ENCODE measurements at places on chromosomes 6 and 20.

DNA sequence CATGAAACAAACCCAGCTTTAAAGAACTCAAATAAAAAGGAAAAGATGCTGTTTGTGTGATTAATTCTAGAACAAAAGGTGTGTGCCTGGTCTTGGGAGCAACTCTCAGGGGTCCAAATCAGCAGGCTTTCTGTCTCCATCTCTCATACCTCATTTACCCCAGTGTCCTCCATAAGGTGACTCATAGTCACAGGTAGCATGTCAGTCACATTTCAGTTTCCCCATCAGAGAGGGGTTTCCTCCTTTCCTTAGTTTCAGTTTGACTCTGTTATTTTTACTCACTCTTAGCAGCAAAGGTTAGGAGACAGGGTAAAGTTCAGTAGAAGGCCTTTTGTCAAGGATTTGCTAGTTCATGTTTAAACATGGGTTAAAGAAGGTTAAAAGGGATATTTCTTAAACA is 46.2 kb downstream of the OGFRL1 start:
- no peak for DNase-seq

- DNase-seq: no peak
These were observed 302.6 kb upstream of the ARID1B start for GRCh38 chr6:156474507-156475120.

DNA sequence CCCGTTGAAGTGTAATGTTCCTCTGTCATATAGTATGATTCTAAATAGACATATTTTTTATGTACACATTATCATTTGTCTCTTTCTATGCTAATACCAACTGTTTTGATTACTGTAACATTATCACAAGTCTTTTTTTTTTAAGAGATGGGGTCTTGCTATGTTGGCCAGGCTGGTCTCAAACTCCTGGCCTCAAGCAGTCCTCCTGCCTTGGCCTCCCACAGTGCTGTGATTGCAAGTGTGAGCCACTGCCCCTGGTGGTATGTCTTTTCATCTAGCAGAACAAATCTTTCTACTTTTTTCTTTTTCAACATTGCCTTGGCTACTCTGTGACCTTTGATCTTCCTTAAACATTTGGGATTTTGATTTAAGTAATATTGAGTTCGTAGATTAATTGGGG is 57.7 kb downstream of the SLX4IP start:
- DNase-seq: no peak

DNA sequence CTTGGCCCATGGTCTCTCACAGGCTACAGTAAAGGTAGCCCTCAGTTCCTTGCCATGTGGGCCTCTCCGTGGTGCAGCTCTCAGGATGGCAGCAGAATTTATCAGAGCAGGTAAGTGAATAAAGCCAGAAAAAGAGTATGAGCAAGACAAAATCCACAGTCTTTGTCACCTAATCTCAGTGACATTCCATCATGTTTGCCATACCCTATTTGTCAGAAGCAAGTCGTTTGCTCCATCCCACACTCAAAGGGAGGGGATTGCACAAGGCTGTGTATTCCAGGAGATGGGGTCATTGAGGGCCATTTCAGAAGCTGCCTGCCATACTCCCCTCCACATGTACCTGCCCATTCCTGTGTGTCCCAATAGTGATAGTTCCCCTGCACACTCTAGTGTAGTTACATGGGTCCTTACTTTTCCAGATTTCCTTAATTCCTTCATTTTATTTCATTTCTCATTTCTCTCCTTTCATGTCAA is 24.2 kb downstream of the ISM1 start:
- no peak for DNase-seq

- DNase-seq: no peak
These were observed 48.2 kb upstream of the F13A1 start for GRCh38 chr6:6368684-6369052.

- DNase-seq: no peak
These were observed 200.3 kb downstream of the SYNDIG1 start for GRCh38 chr20:24669701-24670100.

DNA sequence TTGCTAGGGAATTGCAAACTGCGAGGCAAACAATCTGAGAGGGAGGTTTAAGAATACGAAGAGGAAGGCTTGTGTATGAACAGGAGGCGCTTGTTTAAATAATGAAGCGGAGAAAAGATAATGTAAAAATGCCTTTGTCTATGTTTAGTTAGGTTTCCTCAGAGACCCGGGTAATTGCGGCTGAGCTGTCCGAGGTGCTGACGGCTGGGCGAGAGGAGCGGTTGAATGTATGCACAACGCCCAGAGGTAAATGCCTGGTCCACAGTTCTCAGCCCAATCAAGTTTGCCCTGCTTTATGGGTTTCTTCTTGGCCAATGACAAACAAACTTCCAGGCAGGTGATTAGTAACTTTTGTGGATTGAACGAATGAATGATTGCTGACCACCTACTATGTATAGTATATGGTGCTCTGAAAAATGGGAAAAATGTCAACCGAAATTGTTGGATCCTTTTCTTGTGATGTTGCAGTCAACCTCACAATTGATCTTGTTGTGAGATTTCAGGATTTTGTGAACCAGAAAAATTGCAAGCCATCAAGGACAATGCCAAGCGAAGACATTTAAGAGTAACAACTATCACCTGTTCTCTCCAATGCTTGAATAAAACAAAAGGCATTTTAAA is 38.3 kb upstream of the SLC32A1 start:
- peak; percentile 54 for DNase-seq

- DNase-seq: no peak
These were observed 15.7 kb downstream of the C6orf15 start for GRCh38 chr6:31096656-31097055.

GRCh38 chr6:122098201-122098678 is 301.2 kb upstream of the HSF2 start:
- DNase-seq: no peak

GRCh38 chr6:35754452-35755277 is 17.8 kb downstream of the ARMC12 start:
- DNase-seq: peak; percentile 37

- no peak for DNase-seq
These were observed 1.3 kb downstream of the TRIM26 start for GRCh38 chr6:30211899-30212298.

- no peak for DNase-seq
These were observed 97.8 kb downstream of the GMPR start for GRCh38 chr6:16336056-16336818.

DNA sequence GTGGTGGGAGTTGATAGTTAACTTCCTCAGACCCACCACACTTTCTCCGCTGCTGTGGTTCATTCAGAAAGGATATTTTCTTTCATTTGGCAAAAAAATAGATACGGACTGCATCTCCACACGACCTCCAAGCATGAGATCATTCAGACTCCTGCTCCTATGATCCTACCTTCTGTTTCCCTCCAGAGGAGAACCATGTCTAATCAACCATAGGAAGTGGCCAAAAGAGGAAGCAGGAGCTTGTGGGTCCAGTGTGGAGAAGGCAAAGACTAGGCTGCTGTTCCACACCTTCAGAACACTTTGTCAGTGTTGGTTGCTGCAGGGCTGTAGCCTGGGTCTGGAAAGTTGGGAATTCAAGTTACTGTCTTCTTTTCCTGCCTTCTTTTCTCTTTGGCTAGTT is 10.6 kb upstream of the KIF13A start:
- no peak for DNase-seq

DNA sequence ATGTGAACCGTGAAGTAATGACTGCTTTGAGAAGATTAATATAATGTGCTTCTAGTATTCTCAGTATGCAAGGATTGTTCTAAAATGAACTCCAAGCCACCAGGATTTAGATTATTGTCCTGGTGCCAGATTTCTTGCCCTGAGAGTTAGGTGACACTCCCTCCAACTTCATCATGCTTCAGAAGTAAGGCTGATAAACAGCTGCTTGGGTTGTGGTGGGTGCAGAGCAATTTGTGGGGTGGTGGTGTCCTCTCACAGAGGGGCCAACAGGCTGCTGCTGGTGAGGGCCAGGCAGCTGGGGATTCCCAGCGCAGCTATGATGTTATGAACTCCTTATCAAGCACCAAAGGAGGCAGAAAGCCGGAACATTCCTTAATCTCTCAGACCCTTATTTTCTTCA is 114.6 kb downstream of the MCHR2 start:
- no peak for DNase-seq

DNA sequence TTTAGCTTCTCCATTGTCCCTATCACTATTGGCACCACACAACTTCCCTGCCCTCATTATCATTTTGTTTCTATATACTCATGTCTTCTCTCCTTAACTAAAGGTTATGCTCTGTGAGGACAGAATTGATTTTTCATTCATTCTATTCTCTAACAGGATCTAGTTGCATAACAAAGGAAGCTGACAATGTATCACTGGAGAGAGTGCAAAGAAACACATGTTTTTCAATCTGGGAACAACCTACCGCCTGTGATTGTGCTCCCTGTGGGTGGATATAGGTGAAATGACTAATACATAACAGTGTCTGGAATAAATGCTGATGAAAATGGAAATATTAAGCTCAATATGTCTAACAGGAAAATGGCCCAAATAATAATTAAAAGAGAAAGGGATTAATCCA is 56.6 kb downstream of the COL12A1 start:
- DNase-seq: no peak

GRCh38 chr6:128305228-128305627 is 215.2 kb downstream of the PTPRK start:
- DNase-seq: no peak

DNA sequence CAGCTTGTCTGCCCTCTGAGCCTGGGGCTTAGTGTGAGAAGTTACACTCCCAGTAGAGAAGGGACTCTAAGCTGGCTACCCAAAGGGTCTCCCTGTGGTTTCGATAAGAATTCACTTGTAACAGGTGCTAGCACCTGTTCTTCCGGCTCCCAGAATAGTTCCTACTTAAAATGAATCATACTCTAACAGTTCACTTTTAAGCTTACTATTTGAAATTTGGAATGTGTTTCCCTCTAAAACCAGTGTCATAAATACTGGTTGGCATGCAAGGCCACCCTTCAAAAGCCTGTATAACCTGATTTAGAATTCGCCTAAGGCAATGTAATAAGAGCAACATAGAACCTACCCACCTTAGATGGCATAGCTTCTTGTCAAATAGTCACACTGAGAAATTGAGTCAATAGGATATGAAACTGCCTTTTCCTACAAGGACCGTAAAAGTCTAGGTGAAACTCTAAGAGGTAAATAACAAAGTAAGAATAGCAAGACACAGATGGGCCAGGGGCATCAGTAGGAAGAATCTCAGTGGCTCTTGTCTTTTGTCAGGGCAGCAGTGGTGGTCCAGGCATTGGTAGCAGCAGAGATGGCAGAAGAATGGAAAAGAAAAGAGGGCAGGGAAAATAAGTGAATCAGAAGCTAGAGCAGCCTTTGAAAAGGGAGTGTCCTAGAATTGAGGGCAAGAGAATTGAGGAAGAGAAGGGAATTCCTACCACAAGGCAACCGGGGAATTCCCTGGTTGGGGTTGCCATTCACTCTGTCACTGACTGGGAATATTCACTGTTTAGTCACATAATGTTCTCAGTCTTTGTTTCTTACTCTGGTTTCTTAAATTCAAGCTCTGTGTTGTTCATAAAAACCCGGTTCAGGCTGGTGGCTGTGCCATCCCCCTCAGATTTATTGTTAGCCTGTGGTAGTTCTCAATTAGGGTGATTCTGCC is 91.5 kb downstream of the HIVEP2 start:
- peak; percentile 49 for DNase-seq

DNA sequence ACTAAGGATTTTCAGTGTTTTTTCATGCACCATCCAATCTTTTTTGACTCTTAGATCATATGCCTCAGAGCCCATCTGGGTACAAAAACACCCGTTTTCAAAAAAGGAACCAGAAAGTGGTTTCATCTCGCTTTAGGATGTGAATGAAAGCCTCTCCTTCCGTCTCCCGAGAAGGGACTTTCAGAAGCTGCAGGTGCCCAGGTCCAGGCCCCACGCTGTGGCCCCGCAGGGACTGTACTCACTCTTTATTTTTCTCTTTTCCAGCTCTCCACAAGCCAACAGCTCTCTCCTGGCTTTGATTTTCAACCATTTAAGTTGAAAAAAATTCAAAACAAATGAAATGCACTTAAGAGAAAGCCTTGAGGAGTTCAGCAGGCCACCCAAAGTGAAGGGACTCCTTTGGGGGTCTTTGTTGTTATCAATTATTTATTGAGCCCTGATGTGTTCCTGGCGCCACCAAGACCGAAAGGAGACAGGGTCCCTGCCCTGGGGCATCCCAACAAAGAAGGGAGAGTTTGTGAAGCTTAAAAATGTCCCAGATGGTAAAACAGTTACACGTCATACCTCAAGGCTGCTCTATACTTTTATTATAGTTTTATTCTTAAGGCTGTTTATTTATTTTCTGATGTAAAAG is 467.3 kb downstream of the PREX1 start:
- no peak for DNase-seq

DNA sequence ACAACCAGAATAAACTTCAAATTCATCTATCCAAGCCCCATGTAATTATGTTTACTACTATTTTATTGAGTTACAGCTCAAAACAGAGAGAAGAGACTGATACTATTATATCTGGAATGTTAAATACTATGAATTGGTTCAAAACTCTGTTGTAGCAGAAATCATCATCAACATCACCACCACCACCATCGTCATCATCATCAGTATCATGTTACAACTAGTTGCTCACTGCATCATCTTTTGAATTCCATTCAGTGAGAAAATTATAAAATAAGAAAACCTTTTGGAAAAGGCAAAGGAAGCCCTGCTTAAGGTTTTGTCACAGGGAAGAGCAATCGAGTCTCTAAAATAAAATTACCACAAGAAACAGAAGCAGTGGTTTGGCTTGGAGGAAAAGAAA is 36.2 kb upstream of the THEMIS start:
- peak; percentile 15 for DNase-seq

DNA sequence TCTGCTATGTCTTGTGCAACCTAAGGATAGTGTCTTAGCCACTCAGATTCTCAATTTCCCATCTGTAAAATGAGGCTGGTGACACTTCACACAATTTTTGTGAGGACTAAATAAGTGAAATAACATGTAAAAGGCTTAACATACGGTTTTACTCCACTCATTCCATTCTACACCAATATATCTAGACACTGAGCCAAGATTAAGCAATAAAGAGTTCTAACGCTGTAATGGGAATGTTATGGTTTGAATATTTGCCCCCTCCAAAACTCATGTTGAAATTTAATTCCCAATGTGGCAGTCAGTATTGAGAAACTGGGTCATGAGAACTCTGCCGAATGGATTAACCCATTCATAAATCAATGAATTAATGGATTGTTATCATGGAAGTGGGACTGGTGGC is 301.0 kb downstream of the HACE1 start:
- peak; percentile 51 for DNase-seq

GRCh38 chr6:24743265-24743943 is 24.4 kb upstream of the C6orf62 start:
- DNase-seq: peak; percentile 97

DNA sequence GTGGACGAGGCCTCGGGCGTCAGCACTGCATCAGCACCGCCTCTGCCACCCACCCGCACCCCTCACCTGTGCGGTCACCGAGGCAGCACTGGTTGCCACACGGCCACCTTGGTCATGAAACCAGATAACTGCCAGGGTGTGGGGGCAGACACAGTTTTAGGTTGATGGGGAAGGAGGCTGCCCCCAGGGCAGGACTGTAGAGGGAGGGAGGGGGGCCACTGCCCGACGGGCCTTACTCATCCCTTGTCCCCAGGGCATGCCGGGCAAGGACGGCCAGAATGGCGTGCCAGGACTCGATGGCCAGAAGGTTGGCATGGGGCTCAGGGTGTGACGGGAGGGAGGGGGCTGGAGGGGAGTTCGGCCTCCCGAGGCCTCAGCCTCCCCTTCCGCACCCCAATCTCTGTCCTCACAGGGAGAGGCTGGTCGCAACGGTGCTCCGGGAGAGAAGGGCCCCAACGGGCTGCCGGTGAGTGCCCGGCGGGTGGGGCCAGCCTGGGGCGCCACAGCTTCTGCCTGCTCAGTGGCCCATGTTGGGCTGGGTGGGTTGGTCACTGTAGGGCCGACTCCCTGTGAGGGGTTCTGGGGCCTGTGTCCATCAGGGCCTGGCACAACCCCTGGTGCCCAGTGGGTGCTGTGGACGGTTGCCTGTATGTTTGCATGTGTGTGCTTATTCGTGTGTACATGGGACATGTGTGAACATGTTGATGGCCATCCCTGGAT is 11.8 kb downstream of the COL9A3 start:
- DNase-seq: no peak

Data from fibroblast of skin of scalp (primary cell).